ENCODE measurements at places on chromosomes 4 and X. TPM values are rescaled to one million over a fixed set of nuclear protein-coding genes. Genes with fewer than 3 reads are reported as not detected.

- peaks cover 3% of the 10 kb centered on the region for H3K4me1 ChIP-seq
- H3K27me3 ChIP-seq, result no peaks in the 10 kb centered on the region
- H3K27ac ChIP-seq, result peak overlapping the region; percentile 90
- H3K4me3 ChIP-seq, result peak overlapping the region; percentile 95
Measured at GRCh38 chr4:140372751-140373327, 607 bp upstream of the SCOC start.

DNA sequence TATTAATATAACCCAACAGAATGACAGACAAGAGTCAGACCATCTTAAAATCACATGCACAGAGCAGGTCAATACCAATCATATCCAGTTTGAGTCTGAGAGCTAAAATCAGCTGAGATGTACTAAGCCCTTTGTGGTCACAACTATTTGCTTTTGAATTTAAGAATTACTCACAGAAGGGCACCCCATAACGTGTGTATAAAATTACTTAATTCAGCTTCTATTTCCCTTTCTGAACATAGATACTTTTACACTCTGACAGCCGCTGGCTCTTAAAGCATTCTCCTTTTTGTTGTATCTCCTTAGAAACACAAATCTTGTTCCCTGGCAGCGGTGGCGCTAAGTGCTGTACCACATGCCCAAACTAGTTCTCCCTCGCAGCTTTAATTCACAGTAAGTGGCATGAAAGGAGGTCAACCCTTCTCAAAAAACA, 14.8 kb upstream of the PPARGC1A start:
- H3K36me3 ChIP-seq, result no peaks in the 10 kb centered on the region
- DNase-seq, result no peak
- no peak overlapping the region for H3K4me3 ChIP-seq
- no peak overlapping the region for H3K27ac ChIP-seq
- no peaks in the 10 kb centered on the region for H3K27me3 ChIP-seq

The FUNDC1 gene
- total RNA-seq, result 8.4 TPM

DNA sequence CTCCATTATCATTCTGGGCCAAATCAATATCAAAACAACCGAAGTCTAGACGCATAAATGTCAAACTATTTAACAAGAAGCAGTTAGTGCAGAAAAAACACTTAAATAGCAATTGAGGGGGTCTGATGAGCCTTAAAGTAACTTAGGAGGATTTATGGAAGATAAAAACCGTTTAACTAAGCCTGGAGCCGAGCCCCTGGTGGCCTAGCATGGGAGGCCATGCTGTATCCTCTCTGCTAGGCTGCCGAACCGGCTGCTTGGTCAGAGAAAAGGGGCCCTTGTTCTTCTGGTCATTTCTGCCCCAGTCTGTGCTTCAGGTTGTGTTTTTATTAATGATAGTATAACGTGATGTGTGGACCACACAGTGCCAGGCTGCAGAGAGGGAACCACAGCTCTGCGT, 72.4 kb downstream of the CPZ start:
- no peaks in the 10 kb centered on the region for H3K27me3 ChIP-seq
- no peak for DNase-seq
- H3K4me1 ChIP-seq, result no peaks in the 10 kb centered on the region
- H3K27ac ChIP-seq, result no peak overlapping the region

The TMPRSS11D gene
- total RNA-seq, result not detected

GRCh38 chrX:49164589-49165360, 2.2 kb downstream of the MAGIX start:
- H3K4me1 ChIP-seq, result no peaks in the 10 kb centered on the region
- H3K27me3 ChIP-seq, result no peaks in the 10 kb centered on the region
- peak overlapping the region; percentile 86 for H3K27ac ChIP-seq
- no peak for DNase-seq
- no peaks in the 10 kb centered on the region for H3K36me3 ChIP-seq
- no peak overlapping the region for H3K4me3 ChIP-seq
